ENCODE measurements at places on chromosomes 1 and 21.
A peak's percentile ranks its signal among the peaks of the same experiment; 100 is the strongest.

DNA sequence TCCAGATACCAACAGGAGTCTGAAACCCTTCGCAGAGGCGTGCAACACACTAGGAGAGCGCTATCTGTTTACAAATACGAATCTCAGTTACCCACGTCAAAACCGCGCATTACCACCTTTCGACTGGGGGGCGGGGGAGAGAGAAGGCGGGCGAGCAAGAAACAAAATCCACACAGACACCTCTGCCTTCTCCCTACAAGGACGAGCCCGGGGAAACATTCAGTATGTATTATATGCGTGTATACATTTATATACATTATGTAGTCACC is 722 bp downstream of the TUT4 start:
- no peak for DNase-seq

DNA sequence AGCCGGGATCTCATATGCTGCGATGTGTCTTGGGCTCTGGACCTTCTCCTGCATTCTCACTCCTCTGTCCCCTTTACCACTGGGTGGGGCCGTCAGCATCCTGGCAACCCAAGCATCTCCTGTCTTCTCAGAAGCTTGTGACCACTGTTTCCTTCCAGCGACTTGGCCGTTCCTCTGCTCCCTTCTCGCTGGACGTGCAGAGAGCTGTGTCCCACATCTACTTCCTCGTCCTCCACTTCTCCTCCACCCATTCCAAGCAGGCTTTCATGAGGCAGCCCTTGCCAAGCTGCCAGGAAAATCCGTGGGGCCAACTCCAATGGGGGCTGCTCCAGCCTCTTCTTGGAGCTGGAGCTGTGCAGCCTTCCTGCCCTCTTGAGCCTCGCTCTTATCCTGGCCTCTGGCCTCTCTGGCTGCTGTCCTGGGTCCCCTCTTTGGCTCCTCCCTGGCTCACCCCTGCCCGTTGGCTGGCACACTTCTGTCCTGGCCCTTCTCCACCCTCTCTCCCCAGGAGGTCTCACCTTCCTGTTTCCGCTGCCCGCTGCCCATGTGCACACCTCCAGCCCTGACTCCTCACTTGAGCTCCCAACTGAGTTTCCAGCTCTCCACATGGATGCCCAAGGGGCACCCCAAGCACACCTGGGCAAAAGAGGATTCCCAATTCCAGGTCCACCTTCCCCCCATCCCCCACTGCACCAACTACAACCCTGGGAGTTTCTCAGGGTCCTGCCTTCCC is 8.7 kb downstream of the FAM131C start:
- DNase-seq: no peak

- DNase-seq: no peak
These were observed 9.3 kb downstream of the SLC2A5 start for GRCh38 chr1:9059891-9060744.

- no peak for DNase-seq
These were observed 14.1 kb upstream of the C1orf87 start for GRCh38 chr1:60087681-60088080.

DNA sequence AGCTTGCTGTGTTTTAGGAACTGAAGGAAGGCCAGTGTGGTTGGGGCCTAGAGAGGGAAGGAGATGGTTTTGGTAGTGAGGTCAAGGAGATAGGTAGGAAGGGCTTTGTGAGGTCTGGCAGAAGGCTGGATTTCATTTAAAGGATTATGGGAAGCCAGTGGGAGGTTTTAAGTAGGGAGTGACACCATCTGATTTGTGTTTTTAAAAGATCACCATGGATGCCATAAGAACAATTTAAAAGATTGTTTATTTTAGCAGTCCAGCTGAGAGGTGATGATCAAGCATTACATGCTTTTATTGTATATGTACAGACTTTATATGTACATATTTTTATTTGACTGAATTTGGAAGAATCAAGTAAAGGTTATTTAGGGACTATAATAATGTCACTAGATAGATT is 26.4 kb downstream of the RGL1 start:
- no peak for DNase-seq

DNA sequence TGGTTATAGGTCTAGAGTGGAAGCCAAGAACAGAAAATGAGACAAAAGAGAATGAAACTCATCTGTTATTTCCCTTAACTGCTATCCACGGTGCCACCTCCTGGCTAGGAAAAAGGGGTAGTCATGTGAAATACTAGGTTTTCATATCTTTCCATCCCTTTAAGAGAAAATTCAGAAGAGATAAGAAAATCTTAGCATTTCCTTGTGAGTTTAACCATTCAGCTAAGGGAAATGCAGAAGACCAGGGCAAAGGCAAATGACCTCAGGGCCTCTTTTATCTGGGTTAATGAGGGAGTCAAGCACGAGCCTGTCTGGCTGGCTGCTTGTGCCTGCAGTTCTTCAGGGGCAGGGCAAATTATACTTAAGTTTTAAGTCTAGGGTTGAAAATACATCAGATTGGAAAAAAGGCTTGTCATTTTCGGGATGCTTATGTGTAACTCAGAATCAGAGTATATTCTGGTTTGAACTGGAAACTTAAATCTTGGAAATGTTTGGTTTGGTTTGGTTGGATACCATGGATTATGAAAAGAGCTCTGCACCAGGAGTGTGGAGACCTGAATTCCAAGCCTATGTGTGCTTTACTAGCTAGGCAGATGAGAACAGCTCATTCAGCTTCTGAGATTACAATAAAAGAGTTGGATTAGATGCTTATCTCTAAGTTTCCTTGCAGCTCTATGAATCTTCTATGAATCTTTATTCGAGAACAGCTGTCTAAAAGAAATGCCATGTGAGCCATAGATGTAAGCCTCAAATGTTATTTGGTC is 19.9 kb downstream of the NIBAN1 start:
- DNase-seq: no peak

DNA sequence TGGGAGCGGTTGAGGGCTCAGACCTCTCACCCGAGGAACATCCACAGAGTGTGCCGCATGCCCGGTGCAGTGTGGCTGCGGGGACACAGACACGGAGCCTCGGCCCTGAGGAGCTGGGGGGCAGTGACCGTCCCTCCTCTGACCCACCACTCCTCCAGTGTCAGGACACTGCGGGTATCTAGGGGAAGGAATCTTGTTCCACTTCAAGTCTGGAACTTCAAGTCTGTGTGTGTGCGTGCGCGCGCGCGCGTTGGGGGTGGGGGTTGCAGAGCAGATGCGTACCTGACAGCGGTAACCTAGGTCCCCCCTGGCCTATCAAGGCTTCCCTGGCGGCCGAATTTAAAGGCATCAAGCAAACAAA is 17.3 kb downstream of the PCSK9 start:
- DNase-seq: no peak

DNA sequence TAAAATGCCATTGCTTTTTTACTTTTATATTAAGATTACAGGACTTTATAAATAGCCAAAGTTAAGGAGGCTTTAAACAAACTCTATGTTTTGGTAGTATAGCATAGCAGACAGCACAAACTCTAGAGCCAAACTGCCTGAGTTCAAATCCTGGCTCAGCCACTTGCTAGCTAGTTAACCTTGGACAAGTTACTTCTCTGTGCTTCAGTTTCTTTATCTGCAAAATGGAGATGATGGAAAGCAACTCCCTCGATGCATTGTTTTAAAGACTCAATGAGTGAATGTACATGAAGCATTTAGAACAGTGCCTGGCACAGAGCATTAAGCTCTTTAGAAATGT is 21.3 kb downstream of the C1QB start:
- no peak for DNase-seq

- DNase-seq: no peak
These were observed 27.2 kb downstream of the DPH5 start for GRCh38 chr1:100998426-100998825.

DNA sequence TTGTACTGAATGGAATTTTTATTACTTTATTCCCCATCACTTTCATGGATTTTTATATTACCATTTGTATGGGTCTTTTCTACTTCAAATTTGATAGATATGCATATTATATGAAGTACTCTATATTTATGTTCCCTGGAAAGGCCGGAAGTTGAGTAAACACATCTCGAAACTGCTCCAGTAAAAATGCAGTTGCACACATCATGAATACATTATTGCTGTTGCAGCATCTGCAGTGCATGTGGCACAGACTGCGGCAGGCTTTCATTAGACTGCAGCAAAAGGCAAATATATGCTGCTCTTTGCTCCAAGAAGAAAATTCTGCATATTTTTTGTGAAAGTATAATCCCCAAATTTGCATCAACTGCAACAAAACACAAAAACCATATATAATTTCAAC is 48.7 kb upstream of the LRRC7 start:
- no peak for DNase-seq

- DNase-seq: peak; percentile 99
These were observed 30.4 kb downstream of the ZNF281 start for GRCh38 chr1:200379432-200379757.

- DNase-seq: no peak
These were observed 9.0 kb downstream of the DYNLT5 start for GRCh38 chr1:66761221-66761620.

- DNase-seq: no peak
These were observed 36.9 kb upstream of the JAK1 start for GRCh38 chr1:65003316-65003664.

GRCh38 chr1:90854397-90854924 is 137.4 kb upstream of the BARHL2 start:
- DNase-seq: no peak

DNA sequence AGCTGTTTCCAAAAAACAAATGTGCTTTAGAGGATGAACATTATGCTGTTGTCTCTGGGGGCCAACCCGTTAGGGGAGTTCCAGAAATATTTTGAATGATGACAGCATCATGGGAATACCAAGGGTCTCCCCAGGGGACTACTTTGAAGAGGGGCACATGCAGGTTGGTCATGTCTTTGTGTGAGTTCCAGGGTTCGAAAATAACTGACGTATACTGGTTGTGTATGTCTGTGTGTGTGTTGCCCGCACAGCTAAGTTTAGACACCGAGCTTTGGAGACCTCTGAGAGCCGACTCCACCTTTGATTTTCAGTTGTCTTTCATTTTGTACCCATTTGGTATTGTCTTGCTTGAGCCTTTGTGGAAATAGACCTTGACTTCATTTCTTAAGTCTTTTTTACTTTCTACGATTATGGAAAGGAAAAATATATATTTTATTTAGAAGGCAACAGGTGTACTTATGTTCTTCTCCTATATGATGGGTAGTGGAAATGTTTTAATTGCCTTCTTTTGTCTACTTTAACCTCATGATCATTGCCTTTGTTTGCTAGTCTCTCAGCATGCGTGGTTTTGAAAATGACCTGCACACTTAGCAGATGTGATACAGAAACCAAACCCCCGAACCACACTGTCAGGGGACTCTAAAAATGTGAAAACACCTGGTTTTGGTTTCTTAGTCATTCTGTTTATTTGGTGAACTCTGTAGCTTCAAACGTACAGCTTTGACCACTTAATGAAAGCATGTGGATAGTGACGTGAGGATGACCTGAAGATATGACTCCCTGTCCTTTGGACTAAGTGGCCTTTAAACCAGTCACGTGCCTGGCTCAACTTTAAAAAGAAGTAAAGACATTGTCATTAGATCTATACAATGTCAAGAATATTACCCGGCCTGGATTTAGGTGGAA is 56.5 kb downstream of the GALNT2 start:
- DNase-seq: no peak

GRCh38 chr1:114112775-114113174 is 40.9 kb downstream of the SYT6 start:
- DNase-seq: no peak

DNA sequence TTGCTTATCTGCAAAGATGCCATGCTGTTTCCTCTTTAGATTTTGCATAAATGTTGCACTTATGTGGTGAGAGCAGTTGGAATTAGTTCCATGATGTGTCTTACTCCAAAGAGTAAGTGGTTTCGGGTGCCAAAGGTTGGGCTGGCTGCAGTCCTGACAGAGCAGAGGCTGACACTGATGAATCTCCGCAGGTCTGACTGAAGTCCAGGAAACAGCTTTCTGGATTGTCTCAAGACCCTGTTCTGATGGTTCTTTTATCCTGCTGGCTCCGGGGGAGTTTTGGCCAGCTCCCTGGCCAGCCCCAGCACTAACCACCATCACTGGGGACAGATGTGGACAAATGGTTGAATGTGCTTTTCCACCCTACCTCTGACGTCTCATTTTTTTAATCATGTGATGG is 207.2 kb upstream of the KIAA0040 start:
- no peak for DNase-seq

- peak; percentile 28 for DNase-seq
These were observed 88.1 kb downstream of the COP1 start for GRCh38 chr1:176118985-176119384.

DNA sequence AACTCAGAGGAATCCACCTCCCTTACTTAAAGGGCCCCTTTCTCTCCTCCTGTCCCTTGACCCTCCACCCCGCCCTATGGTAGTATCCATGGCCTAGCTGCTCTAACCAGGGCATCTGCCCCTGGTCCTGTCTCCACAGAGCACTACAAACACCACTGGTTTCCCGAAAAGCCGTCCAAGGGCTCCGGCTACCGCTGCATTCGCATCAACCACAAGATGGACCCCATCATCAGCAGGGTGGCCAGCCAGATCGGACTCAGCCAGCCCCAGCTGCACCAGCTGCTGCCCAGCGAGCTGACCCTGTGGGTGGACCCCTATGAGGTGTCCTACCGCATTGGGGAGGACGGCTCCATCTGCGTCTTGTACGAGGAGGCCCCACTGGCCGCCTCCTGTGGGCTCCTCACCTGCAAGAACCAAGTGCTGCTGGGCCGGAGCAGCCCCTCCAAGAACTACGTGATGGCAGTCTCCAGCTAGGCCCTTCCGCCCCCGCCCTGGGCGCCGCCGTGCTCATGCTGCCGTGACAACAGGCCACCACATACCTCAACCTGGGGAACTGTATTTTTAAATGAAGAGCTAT is 1.7 kb downstream of the BTG2 start:
- DNase-seq: no peak

DNA sequence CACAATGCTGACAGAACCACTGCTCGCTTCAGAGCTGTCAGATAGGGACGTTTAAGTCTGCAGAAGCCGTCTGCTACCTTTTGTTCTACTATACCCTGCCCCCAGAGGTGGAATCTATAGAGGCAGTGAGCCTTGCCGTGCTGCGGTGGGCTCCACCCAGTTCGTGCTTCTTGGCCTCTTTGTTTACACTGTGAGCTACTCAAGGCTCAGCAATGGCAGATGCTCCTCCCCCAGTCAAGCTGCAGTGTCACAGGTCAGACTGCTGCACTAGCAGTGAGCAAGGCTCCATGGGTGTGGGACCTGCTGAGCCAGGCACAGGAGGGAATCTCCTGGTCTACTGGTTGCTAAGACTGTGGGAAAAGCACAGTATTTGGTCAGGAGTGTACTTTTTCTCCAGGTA is 47.1 kb downstream of the LEPR start:
- no peak for DNase-seq

DNA sequence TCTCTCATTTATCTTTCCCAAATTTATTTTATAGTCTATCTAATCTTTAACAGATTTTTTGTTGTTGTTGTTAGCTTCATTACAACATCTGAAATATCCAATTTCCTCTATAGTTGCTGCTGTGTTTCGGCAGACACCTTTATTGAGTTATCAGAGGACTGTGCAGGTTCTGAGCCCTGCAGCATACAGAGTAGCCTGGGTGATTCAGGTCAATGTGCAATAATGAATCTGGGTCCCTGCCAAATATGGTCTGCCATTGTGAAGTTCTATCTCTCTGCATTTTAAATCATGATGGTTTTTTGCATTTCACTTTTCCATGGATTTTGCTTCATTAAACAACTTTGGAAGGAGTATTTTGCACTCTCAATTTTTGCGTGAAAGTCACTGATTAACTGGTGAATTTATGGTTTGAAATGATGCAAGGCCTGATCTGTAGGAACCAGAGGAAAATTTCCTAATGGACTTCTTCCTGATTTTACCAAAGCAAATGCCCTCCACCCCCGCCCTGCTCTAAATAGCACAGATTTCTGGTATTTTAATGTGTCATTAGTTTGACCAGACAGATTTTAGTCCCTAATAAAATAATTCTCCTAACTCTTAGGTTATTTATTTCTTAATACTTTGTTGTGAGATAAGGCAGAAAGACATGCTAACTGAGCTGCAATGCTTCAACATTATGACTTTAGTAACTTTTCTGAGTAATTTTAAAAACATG is 402.3 kb downstream of the PTBP2 start:
- DNase-seq: no peak
